ENCODE measurements at places on chromosomes 13 and 19.

GRCh38 chr13:97179501-97179900, 42.6 kb upstream of the MBNL2 start:
- no peak for DNase-seq

- DNase-seq = no peak
These were observed 8.2 kb downstream of the MTIF3 start for GRCh38 chr13:27442071-27442647.

GRCh38 chr19:41795031-41795461, 1.3 kb upstream of the CEACAM3 start:
- DNase-seq = peak; percentile 22

- DNase-seq = no peak
These were observed 27.8 kb upstream of the OR1M1 start for GRCh38 chr19:9058905-9059667.

All from NCI-H2081 treated with DMSO at 0.1 percent for 48 hours (cell line).